NCI-H2081 (cell line): ENCODE measurements at places on chromosomes 5 and 9.

DNA sequence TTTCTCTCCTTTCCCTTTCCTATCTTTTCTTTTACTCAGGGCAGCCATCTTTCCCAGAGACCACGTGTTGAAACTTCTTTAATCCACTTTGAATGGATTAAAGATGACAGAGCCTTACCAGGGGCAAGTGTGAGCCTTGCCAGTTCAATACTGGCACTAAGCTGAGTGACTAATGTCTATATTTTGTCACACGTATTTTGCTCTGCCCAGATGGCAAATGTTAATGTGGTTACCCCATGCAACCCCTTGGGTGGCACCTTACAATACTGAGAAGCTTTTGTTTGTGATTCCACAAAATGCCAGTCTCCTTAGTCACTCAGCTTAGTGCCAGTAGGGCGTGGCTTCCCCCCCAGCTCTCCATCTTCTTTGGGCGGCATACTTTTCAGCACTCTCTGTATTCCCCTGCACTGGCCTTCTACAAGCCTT is 24.8 kb downstream of the ANXA1 start:
- no peak for DNase-seq

DNA sequence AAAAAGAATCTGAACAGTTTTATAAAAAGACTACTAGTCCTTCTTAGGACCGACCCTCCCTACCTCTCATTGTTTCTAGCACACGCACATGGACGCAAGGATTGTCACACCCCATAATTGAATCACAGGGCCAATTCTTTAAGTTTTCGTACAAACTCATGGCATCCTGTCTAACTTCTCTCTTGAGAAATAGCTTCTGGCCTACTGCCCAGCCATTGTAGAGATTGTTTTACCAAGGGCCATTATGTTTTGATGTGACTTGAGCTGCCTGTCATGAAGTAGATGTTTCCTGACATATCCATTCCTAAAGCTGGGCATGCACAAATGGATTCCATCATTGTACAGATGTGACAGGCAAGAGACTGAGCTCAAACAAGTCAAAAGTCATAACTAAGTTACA is 1672.1 kb upstream of the C9orf72 start:
- no peak for DNase-seq

- no peak for DNase-seq
Measured at GRCh38 chr9:28688172-28688571, 1114.9 kb upstream of the C9orf72 start.

DNA sequence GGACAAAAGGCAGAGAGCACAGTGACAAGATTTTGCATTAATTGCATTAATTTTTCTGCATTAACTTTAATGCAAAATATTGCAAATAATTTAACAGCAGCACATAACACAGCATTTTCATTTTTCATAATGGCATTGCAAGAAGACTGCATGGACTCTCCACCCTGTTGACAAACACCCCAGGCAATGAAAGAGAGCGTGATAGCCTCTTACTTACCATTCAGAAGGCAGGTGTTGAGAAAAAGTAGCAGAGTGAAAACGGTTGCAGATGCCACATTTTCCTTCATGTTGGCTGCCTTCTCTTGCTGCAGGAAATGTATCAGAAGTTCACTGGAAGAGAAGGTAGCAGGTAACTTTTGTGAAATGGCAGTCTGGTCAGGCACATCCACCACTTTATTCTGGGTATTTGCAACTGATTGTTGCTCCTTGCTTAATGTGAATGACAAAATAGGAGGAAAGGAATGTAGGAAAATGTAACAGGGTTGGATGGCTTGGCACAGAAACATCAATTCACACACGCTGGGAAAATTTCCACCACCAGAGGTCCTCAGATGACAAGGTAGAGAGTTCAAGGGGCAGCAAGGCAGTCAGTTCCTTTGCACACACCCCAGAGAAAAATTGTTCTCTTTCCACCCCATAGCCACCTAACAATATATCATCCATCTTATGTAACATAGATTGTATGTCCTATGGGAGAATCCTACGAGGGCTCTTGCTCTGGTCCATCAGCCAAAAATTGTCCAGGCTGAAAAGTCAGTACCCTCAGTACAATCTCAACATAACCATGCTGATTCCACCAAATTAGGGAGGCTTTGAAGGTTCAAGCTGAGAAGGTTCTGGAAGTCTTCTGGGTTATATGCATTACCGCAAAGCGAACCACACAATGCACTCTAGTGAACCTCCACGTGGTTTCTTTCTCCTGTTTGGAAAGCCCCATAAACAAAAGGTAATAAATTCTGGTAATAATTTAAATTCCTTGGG is 41.9 kb upstream of the AGXT2 start:
- peak; percentile 57 for DNase-seq

GRCh38 chr5:119452373-119453039 is at the start of gene HSD17B4:
Gene HSD17B4, plus strand, starts transcription at chr5:119452497. Its CDS starts 79 bp downstream, at chr5:119452576.
- DNase-seq = peak; percentile 88

DNA sequence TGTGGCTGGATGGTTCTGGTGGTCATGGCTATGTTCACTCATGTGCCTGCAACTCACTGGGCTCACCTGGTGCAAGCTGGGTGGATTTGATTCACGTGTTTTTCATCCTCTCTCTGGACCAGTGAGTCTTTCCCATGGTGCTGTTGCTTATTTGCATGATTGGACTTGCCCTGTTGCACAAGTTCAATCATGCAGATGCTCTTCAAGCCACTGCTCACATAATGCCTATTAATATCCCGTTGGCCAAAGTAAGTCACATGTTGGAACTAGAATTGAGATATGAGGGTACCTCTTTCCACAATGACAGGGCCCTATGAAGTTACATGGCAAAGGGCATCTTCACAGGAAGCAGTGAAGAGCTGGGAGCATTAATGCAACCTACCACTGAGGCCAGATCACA is 26.5 kb upstream of the MROH2B start:
- DNase-seq = no peak

GRCh38 chr5:80064124-80064523 is 29.0 kb downstream of the THBS4 start:
- DNase-seq = no peak

GRCh38 chr5:91156242-91156641 is 226.9 kb downstream of the ARRDC3 start:
- no peak for DNase-seq

DNA sequence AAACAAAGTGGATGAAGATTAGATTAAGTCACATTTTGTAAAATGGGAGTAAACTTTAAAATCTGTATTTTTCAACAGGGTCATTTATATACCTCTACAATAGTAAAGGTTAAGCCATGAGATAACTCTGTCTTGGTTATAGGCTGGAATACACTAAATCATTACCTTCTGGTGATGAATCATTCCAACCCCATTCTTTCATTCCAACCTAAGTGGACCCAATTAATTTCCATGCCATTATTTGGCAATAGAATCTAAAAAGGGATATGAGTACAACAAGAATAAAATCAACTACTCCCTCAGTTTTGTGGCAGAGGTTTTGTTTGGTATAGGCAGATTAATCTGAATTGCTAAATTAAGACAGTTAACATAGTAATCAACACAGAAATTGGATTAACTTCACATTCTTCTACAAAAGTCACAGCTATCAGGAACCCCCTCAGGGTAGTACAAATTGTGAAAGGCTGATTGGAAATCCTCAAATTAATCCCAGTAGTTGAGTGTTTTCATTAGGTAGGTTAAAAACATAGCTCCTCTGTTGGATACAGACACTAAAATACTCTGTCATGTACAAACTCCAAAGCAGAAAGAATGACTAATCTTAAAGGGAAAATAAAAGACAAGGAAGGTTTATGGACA is 54.2 kb downstream of the ELAVL2 start:
- no peak for DNase-seq

GRCh38 chr9:120876842-120877240 is at the start of gene PHF19:
Gene PHF19, minus strand, starts transcription at chr9:120877188. Its CDS starts 2,447 bp downstream, at chr9:120874741.
- peak; percentile 42 for DNase-seq
